Ureter (tissue), 1 donor: ENCODE measurements at places on chromosomes 2 and 18. TPM values are rescaled to one million over a fixed set of nuclear protein-coding genes. Genes with fewer than 3 reads are reported as not detected.

GRCh38 chr18:3511980-3512379 is 62.0 kb downstream of the TGIF1 start:
- no peak for DNase-seq

OBSL1 gene
- 89.1 TPM for total RNA-seq

DNA sequence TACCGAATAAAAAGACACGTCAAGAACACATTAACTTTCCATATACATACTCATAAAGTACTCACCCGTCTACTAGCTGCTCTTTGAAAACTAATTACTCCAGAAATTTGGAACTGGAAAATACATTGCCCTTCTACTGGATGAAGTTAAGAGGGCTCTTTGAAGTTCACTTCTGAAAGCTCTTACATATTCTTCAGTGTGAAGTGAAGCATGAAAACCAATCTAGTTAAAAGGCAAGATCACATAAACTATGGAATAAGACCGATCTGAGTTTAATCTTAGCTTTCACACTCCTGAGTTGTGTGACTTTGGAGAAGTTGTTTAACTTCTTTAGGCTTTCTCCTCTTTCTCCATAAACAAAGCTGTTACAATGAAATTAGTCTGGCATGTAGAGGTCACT is 38.5 kb downstream of the REV1 start:
- no peak for DNase-seq

ARHGAP28 gene
- 16.0 TPM for total RNA-seq

FMNL2 gene
- 31.8 TPM for total RNA-seq

RGPD3 gene
- total RNA-seq = 0.10 TPM

DNA sequence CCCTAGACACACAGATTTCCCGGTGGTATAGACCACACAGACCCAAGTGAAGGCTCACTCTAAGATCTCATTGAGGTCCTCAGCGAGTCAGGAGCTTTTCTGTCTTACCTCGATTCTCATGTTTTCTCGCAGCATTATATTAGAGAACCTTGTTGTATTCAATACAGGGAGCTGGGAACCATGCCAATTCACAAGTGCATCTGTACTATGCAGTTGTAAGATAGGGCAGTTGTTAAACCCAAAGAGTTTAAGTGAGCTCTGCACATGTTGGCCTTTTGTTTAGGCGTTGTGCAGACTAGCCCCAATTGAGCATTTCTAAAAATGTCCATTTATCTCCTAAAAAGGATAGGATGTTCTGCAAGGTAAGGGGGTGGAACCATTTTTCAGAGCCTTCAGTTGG is 59.6 kb downstream of the FEZ2 start:
- no peak for DNase-seq

DNA sequence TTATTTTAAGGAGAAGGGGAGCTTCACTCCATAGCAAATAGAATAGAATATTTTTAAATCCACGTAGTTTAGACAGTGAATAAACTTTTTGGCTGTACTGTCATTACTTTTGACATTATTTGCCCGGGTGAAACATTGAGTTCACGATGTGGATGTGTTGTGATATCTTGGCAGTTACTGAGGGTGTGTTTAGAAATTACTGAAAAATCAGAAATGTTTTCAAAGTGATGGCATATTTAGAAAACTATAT is 769 bp upstream of the FAM98A start:
- no peak for DNase-seq

ASPRV1 gene
- total RNA-seq = 1.7 TPM

LRRC30 gene
- total RNA-seq = not detected

NOSTRIN gene
- 31.4 TPM for total RNA-seq

GRCh38 chr18:23223641-23224040 is 88.4 kb downstream of the CABLES1 start:
- DNase-seq = no peak

DNA sequence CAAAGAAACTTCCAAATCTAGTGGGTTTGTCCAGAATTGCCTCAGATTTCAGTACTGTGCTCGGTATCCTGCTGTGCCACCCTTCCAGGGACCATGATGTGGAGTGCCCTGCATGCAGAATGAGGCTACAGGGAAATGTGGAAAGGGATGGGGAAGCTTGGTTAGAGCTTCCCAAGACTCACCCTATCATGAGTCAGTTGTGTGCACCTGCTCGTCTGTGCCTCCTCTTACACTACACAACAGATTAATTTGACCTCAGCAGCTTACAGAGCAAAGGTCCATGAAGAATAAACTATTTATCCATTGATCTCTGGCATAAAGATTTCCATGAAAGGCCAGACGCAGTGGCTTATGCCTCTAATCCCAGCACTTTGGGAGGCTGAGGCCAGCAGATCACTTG is 21.3 kb upstream of the NCK2 start:
- no peak for DNase-seq

GRCh38 chr2:65228263-65228750 is 676 bp downstream of the ACTR2 start:
- no peak for DNase-seq

- no peak for DNase-seq
Observed at GRCh38 chr2:49192036-49192435, 37.7 kb upstream of the FSHR start.

DNA sequence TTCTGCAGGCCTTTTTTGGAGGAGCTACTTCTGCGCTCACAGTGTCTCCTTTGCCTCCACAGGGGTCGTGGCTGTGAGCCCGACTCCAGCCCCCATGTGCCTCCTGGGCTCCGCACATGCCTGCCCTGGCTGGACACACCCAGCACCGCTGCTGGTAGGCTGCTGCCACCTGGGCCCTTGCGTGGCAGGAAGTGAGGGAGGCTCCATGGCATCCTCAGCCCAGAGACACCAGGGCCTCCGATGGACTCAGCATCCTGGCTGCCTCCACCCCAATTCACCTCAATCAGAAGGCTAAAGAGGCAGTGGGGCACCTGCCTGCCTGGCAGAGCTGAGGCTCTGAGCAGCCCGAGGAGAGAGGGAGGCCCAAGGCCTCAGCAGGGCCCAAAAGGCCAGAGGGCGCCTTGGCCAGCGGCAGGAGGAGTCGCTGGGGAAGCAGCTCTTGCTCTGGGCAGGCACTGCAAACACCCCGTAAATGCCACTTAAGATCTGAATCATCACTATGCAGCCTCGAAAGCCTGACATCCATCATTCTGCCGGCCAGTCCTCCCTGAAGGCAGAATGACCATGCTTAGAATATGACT is 68.3 kb upstream of the OTOS start:
- DNase-seq = no peak

GRCh38 chr2:33278245-33278943 is 198.1 kb upstream of the RASGRP3 start:
- DNase-seq = no peak

GRCh38 chr2:165572151-165572550 is 102.7 kb downstream of the CSRNP3 start:
- DNase-seq = no peak

DNA sequence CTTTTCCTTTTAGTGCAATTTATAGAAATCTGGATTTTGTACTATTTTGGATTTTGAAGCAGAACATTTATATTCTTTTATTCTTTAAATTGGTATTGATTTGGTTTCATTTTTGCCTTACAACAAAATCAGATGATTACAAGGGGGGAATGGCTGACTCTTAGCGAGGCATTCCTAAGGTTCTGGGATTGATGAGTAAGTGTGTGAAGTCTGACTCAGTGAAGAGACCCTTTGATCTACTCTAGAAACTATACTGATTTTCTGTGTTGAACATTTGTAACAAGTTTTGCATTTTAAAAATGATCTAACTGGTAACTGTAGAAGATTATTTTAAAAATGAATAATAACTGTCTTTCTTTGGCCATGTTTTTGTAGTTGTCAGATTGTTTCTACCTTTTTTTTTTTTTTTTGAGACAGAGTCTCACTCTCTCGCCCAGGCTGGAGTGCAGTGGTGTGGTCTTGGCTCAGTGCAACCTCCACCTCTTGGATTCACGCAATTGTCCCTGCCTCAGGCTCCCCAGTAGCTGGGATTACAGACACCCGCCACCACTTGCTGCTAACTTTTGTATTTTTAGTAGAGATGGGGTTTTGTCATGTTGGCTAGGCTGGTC is 48.7 kb downstream of the TTC39C start:
- no peak for DNase-seq

DNA sequence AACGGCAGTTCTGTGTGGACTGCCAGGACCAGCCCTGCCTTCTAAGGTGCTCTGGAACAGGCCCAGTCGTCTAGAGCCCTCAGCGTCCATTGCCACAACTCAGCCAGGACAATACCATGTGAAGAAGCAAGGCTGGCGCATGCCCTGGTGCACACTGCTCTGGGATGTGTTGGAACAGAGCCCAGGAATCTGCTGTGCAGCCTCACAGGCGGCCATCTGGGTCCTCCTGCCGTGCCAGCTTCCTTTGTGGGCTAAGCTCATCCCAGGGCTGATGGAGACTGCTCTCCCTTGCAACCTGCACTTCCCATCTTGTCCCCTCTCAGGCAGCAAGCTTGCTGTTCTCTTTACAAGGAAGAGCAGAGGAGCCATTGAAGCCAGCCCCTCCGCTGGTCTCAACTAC is 246.4 kb upstream of the PXDN start:
- no peak for DNase-seq

- DNase-seq = no peak
Observed at GRCh38 chr18:70293166-70293565, 4.3 kb downstream of the SOCS6 start.

GRCh38 chr2:186537019-186537418 is 51.0 kb downstream of the ZC3H15 start:
- DNase-seq = no peak

DNA sequence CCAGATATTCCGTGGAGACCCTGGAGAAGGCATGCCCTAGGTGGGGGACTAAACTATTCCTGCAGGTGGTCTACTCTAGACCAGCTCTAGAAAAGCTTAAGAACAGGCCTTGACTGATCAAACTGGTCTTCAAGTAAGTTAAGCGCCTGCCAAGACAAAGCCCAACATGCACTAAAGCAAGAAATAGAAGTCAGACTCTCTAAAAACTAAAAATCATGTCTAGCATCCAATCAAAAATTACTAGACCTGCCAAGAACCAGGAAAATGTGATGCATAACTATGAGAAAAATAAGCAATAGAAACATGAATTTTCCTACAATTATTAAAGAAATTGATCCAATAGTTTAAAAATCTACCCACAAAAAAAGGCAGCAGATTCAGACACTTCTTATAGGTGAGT is 13.6 kb downstream of the KIF1A start:
- DNase-seq = no peak

DNA sequence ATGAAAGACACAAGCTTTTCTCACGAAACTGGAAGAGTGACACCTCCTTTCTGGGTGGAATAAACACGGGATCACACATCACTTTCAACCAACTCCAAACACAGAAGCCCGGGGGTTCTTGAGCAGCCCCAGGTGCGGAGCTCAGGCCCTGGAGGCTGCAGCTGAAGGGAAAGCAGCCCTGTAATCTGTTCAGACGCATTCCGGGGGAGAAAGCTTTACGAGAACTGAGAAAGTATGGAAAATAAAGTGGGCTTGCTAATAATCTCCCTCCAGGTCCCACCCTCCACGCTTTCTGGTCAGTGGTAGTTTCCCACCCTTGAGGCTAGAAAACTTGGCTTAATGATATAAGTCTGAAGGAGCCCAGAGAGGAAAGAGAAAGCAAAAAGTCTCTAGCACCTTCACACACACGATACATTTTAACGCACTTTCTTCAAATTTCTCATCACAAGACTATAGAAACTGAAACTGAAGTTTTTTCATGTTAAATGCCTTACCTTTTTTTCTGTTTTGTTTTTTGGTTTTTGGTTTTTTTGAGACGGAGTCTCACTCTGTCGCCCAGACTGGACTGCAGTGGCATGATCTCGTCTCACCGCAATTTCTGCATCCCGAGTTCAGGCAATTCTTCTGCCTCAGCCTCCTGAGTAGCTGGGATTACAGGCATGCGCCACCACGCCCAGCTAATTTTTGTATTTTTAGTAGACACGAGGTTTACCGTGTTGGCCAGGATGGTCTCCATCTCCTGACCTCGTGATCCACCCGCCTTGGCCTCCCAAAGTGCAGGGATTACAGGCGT is 141.3 kb downstream of the AFF3 start:
- no peak for DNase-seq

GPR45 gene
- not detected for total RNA-seq
